ENCODE measurements at places on chromosomes 6 and 20.

DNA sequence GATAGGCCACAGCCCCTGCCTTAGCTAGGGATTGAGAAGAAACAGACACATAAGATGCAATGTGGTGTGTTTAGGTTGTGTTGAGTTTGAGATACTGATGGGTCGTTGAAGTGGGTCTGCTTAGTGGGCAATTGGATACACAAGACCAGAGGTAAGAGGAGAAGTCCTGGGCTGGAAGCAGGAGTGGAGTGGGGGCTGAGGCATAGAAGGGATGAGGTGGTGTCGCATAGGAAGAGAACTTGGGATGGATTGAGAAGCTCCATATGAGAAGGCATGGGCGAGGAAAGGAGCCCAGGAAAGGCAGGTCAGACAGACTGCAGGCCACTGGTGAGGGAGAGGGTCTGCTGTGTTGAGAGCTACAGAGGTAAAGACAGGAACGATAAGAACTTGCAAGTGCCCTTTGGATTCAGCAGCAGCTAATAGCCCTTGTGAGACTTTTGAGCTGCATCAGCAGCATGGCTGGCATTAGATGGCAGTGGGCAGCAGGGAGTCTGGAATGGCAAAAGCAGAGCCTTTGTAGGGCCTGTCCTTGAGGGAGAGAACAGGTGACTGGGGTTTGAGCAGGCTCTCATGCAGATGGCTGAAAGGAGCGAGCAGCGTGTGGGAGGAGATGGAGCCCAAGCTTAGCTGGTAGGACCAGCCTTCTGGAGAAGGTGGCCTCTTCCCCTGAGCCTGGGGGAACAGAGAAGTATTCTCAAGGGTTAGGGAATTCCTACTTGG lies 33.2 kb downstream of the PLCG1 start:
- DNase-seq = no peak

- DNase-seq = no peak
Measured at GRCh38 chr20:54560357-54560756, 85.0 kb downstream of the DOK5 start.

DNA sequence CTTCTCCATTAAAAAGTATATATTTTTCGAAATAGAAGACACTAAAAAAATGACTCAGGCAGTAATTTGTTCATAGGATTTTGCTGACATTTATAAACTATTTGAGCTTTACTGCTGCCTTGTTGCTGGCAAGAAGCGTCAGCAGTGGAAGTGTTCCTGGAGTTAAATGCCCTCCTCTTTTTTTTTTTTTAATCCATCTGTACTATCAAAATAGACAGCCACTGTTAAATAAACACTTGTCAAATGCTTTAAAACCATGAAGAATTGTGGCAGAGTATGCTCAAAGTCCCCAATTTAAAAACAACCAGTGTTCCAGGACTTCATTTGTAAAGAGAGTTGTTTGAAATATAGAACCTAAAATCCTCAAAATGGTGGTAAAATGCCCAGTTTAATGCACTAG lies 253.8 kb downstream of the NKAIN2 start:
- DNase-seq = no peak

DNA sequence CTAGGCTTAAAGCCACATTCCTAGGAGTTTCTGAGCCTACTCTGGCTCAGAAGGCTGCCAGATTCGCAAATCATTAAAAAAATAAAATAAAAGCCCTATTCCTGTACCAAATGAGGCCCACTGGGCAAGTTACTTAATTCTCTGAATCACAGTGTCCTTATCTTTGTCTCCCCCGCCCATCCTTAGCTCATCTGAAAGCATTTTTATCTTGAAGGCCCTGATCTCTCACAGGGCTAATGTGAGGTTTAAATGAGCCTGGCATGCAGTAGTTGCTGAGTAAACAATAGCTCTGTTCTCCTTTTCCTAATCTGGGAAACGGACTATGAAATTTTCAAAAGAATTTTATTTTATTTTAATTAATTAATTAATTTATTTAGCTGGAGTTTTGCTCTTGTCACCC lies 2.1 kb upstream of the ZBTB12 start:
- no peak for DNase-seq
